ENCODE measurements at places on chromosomes 12 and 14.

GRCh38 chr14:34003082-34003668, 52.3 kb upstream of the EGLN3 start:
- no peak overlapping the region for H3K4me3 ChIP-seq
- H3K27me3 ChIP-seq: no peaks in the 10 kb centered on the region
- no peak for DNase-seq
- H3K4me1 ChIP-seq: no peaks in the 10 kb centered on the region

DNA sequence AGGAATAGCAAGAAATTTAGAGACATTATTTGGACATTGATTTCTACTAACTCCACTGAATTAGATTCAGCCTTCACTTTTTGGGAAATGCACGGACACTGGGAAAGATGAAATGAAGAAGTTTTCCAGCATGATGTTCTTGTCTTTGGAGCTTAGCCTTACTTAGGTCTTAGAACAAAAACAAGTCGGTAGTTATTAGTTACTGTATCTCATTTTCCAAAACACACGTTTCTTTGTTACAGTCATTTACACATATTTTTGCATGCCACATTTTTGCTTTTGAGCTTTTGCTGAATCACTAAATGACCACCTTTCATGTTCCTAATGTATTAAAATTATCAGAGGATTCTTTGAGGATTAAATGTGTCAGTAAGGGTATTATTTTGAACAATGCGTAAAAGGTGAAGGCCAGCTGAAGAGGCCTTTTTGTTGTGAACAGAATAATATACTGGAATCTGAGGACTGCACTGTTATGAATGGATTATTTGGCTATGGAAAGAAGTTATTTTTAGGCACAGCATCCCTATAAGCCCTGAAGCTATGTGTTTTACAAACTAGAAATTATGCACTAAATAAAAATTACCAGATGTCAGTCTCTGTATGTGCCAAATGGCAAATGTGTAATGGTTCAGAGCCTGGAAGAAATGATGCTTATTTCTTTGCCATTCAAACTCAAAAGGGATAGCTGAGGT, 138.2 kb downstream of the SRGAP1 start:
- no peak overlapping the region for H3K4me3 ChIP-seq
- no peaks in the 10 kb centered on the region for H3K36me3 ChIP-seq
- no peaks in the 10 kb centered on the region for H3K4me1 ChIP-seq

- peaks cover 1% of the 10 kb centered on the region for H3K36me3 ChIP-seq
- no peak overlapping the region for H3K27ac ChIP-seq
- H3K27me3 ChIP-seq: no peaks in the 10 kb centered on the region
- H3K4me3 ChIP-seq: no peak overlapping the region
- no peak for DNase-seq
These were observed 123.1 kb downstream of the ZFP36L1 start for GRCh38 chr14:68669603-68670358.

GRCh38 chr14:23572836-23573235, 5.2 kb upstream of the AP1G2 start:
- H3K4me1 ChIP-seq: peaks cover 26% of the 10 kb centered on the region
- no peak overlapping the region for H3K4me3 ChIP-seq
- H3K36me3 ChIP-seq: no peaks in the 10 kb centered on the region
- DNase-seq: no peak

DNA sequence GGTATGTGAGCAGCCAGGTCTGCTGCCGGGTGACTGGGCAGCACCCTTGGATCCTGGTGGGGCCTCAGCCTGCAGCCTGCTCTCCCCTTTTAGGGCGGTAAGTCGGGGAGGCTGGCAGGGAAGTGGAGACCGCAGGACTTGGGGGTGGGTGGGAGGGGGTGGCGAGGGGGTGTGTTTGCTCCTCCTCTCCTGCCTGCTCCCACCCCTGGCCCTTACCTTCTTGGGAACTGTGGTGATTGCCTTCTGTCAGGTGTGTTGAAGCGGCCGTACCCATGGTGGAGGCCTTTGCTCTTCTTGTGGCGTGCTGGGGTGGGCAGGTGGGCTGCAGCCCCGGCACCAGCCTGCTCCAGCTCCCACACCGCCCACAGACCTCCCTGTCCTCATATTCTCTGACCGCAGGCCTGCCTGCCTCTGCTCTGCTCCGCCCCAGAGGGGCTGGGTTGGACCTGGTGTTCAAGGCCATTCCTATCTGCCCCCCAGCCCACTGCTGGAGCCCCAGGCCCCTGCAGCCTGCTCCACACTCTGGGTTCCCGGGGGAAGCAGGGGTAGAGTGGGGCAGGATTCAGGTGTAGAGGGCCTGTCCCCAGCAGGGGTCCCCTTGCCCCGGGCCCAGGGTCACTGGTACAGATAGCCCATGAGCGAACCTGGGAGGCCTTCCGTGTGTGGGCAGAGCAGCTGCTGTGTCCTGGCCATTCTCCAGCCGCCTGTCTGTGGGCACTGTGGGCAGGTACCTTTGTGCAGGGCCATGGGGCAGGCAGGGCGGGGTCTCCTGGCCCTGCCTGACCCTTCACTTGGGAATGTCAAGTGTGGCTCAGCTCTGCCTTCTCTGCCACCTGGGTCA, 5.2 kb downstream of the TEDC1 start:
- no peak overlapping the region for H3K4me3 ChIP-seq
- peaks cover 13% of the 10 kb centered on the region for H3K4me1 ChIP-seq

DNA sequence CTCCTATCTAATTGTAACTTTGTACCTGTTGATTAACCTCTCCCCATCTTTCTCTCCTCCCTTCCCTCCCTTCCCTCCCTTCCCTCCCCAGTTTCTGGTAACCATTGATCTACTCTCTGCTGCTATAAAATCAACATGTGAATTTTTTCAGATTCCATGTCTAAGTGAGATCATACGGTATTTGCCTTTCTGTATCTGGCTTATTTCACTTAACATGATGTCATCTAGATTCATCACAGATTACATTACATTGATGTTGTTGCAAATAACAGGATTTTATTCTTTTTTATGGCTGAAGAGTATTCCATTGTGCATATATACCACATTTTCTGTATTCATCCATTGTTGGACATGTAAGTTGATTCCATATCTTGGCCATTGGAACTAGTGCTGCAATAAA, 68.0 kb upstream of the FBXO33 start:
- no peaks in the 10 kb centered on the region for H3K4me1 ChIP-seq
- DNase-seq: no peak
- no peak overlapping the region for H3K27ac ChIP-seq
- H3K4me3 ChIP-seq: no peak overlapping the region
- H3K36me3 ChIP-seq: no peaks in the 10 kb centered on the region

DNA sequence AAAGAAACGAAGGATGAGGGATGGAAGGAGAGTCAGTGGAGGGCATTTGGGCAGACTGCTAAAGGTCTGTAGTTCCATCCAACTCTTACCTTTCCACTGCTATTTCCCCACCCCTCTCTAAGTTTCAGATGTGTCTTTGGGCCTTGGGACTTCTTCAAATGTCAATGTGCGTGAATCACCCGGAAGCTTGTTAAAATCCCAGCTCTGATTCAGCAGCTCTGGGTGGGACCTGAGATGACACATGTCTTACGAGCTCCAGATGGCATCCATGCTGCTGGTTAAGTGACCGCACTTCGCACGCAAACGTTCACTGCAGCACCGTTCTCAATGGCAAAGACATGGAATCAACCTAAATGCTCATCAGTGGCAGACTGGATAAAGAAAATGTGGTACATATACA, 309.9 kb downstream of the VRK1 start:
- H3K4me1 ChIP-seq: peaks cover 10% of the 10 kb centered on the region
- no peaks in the 10 kb centered on the region for H3K27me3 ChIP-seq
- H3K27ac ChIP-seq: no peak overlapping the region
- DNase-seq: no peak

DNA sequence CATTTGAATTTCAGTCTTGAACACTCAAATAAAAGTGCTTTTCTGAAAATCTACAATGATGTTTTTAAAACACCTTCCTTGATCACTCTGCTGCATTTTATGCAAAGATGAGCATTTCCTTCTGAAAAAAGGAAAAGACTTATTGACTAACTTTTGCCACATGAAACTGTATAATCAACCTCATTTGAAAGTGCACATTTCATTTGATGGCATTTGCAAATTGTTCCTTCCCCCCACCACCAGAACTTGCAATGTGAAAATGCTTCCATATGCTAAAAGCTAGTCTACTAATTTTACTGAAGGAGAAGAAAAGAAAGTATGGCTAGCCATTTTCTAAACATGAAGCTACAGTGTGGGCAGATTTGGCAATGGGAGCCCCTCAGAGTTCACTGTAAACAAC, 159.2 kb downstream of the RAD51B start:
- no peaks in the 10 kb centered on the region for H3K27me3 ChIP-seq
- H3K4me3 ChIP-seq: no peak overlapping the region
- no peak overlapping the region for H3K27ac ChIP-seq
- no peaks in the 10 kb centered on the region for H3K4me1 ChIP-seq

Data from B cell (primary cell).